ENCODE measurements at places on chromosomes 6 and 20. TPM values are rescaled to one million over a fixed set of nuclear protein-coding genes. Genes with fewer than 3 reads are reported as not detected.

MTHFD1L gene
- 12.2 TPM for total RNA-seq

NHLRC1 gene
- 1.2 TPM for total RNA-seq

IPCEF1 gene
- 2.5 TPM for total RNA-seq

NKX2-2 gene
- total RNA-seq: not detected

VSX1 gene
- total RNA-seq: 0.10 TPM

HLA-DQA1 gene
- total RNA-seq: 3.2 TPM

BTN1A1 gene
- not detected for total RNA-seq

MAP1LC3A gene
- 18.1 TPM for total RNA-seq

RAB32 gene
- 21.3 TPM for total RNA-seq

PCK1 gene
- 51.4 TPM for total RNA-seq

MARCKS gene
- total RNA-seq: 167 TPM

KHDC1 gene
- total RNA-seq: 1.2 TPM

BHLHE23 gene
- not detected for total RNA-seq

RARS2 gene
- 48.5 TPM for total RNA-seq

TBXT gene
- not detected for total RNA-seq

DIDO1 gene
- total RNA-seq: 34.4 TPM

HEY2 gene
- 2.3 TPM for total RNA-seq

FAM209B gene
- total RNA-seq: not detected

LST1 gene
- 7.6 TPM for total RNA-seq

ADRM1 gene
- 32.9 TPM for total RNA-seq

EPB41L1 gene
- 18.1 TPM for total RNA-seq

SNX9 gene
- total RNA-seq: 28.6 TPM

BPIFB2 gene
- not detected for total RNA-seq

HAO1 gene
- total RNA-seq: not detected

TMC2 gene
- total RNA-seq: 0.10 TPM

CGAS gene
- total RNA-seq: 4.9 TPM

PRIM2 gene
- 17.2 TPM for total RNA-seq

TCF15 gene
- 0.49 TPM for total RNA-seq

ENPP5 gene
- total RNA-seq: 0.99 TPM

CABLES2 gene
- 1.9 TPM for total RNA-seq

SIRPB2 gene
- 1.8 TPM for total RNA-seq

CALHM5 gene
- total RNA-seq: 4.6 TPM

RBPJL gene
- total RNA-seq: not detected

SLC22A7 gene
- total RNA-seq: not detected

POU5F1 gene
- 0.69 TPM for total RNA-seq

PARD6B gene
- 9.3 TPM for total RNA-seq

PTCRA gene
- not detected for total RNA-seq
